Activated T-helper 1 cell treated with anti-CD3 and anti-CD28 coated beads, Interleukin-2, amount 50 U/mL, for 16 hours (primary cell): ENCODE measurements at places on chromosomes 5 and 9.

- no peak for DNase-seq
Measured at GRCh38 chr9:18182636-18183035, 291.3 kb upstream of the ADAMTSL1 start.

- no peak for DNase-seq
Measured at GRCh38 chr9:130027533-130028365, 15.2 kb downstream of the FNBP1 start.

- no peak for DNase-seq
Measured at GRCh38 chr9:16213781-16214515, 656.5 kb downstream of the BNC2 start.

DNA sequence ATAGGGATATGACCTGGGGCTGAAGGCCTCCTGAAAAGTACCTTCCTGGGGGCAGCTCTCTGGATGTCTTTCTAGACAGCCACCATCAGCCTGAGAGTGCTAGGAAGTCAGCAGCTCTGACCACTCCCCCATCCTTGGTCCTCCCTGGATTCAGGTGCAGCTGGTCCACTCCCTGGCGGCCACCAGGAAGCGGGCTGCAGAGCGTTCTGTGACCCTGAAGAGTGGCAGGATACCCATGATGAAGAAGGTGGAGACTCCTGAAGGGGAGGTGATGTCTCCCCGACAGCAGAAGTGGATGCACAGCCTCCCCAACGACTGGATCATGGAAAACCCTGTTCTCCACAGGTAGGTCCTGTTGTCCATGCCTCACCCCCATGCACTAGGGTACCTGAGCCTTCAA, 1.8 kb downstream of the CCDC180 start:
- DNase-seq: no peak

DNA sequence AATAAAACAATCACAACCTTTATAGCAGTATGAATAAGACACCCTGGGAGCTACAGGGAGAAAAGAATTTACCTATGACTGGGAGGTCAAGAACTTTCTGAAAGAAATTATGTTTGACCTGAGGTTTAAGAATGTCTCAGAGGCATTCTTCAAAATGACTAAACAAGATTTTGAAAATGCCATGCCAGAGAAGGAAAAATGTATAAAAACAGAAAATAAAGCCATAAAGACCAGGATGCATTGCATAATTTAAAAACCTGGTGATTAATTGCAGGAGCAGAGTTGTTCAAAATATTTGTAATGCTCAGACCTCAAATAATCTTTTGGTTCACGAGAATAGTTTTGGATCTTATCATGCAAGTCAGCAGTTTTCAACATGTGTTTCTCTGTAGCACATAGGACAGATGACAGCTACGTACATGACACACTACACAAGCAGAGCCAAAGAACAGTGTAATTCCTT, 954.7 kb upstream of the ARRDC3 start:
- DNase-seq: no peak

- DNase-seq: no peak
Measured at GRCh38 chr5:167485061-167485774, 806.2 kb upstream of the WWC1 start.

DNA sequence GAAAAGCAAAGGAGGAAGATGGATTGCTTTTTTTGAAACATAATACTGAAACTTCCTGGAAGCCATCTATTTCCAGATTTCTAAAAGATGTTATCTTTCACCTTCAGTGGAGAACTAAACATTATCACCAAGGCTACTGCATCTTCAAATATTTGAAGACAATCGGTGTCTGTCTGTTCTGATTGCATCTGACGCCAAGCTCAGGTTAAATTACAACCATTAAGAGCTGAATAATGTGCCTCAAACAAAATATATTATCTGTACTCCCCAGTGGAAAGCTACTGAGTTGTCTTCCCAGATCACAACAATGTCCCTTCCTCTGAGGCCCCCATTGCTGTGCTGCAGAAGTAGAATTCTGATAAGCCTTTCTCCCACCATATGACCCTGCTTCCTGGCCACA, 342.3 kb downstream of the PLK2 start:
- no peak for DNase-seq

- DNase-seq: no peak
Measured at GRCh38 chr5:130000460-130000859, 96.2 kb downstream of the CHSY3 start.

DNA sequence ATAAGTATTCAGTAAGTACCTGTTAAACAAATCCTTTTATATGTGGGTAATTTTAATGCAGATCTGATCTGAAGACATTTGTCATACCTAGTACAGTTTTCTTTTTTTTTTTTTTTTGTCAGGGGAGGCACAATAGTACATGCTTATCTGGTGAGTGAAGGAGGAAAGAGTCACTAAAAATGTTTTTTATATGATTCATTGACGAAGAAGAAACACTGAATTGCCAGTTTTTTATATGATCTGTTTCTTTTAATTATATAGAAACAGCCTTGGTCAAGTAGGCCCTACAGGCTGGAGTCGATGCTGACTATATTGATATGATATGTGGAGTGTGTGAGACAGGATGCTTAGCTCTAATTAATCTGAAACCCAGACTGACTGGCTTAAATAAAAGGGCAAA, 315.2 kb downstream of the PSAT1 start:
- DNase-seq: no peak

DNA sequence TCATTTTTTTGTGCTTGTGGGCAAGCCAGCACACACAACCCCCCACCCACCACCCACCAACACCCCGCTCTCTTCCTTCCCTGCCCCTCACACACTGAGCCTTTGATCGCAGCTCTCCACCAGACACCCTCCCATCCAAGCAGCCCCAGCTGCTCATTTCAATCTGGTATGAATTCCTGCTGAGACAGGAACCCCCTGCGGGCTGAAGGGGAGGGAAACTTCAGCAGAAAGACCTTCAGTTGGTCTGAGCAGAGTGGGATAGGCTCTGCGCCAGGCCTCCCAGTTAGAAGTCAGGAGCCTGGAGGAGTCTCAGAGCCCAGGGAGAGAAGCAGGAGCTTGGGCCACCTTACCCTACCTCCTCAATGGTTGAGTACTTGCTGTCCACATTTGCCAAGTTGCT, 7.2 kb downstream of the PCDHGC5 start:
- DNase-seq: no peak

GRCh38 chr9:14811844-14812243, 89.3 kb upstream of the CER1 start:
- no peak for DNase-seq

- DNase-seq: no peak
Measured at GRCh38 chr5:61618577-61618976, 286.5 kb downstream of the ZSWIM6 start.

GRCh38 chr5:95940758-95941682, 20.6 kb downstream of the ELL2 start:
- no peak for DNase-seq

- no peak for DNase-seq
Measured at GRCh38 chr9:76143834-76144233, 250.4 kb downstream of the RFK start.

- no peak for DNase-seq
Measured at GRCh38 chr5:43561356-43561755, 4.5 kb upstream of the PAIP1 start.

DNA sequence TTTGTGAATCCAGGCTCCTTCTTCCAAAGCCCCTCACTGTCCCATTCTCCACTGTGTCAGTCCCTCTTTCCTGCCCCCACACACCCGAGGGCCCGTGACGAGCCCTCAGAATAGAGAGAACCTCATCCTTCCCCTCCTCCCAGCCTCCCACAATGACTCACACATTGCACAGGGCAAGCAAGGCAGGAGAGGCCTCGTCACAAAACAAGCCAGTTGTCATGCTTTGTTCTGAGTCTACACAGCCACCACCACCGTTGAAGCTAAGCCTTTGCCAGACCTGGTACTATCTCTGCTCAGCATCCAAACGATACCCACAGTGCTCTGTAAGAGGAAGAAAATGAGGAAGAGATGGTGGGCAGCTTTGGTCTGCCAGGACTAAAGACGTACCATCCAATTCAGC, 142.2 kb upstream of the ZNF366 start:
- DNase-seq: no peak

- DNase-seq: no peak
Measured at GRCh38 chr9:107827304-107827703, 337.7 kb upstream of the KLF4 start.

GRCh38 chr5:127418367-127418766, 99.1 kb upstream of the PRRC1 start:
- no peak for DNase-seq

DNA sequence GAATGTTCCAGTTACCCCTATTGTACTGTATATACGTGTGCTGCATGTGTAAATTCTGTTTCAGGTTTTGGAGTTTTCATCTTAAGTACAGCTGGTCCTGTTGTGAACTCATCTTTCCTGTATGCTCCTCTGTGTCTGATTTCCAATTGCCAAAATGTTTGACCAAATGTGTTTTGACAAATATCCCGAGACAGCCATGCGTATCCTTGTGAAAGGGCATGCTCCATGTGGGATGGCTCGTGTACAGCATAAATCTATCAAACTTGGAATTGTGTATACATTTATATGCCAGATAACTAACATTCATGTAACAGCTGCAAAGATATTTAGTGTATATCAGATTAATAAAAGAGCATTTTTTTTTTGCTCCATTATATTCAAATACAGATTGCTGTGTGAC, 69.5 kb upstream of the IQGAP2 start:
- DNase-seq: no peak

GRCh38 chr5:78640662-78641474, 7.7 kb downstream of the LHFPL2 start:
- DNase-seq: no peak

- DNase-seq: no peak
Measured at GRCh38 chr5:93572608-93573353, 8.2 kb downstream of the NR2F1-AS1 start.

GRCh38 chr5:154826-155225, 36.5 kb upstream of the LRRC14B start:
- no peak for DNase-seq

DNA sequence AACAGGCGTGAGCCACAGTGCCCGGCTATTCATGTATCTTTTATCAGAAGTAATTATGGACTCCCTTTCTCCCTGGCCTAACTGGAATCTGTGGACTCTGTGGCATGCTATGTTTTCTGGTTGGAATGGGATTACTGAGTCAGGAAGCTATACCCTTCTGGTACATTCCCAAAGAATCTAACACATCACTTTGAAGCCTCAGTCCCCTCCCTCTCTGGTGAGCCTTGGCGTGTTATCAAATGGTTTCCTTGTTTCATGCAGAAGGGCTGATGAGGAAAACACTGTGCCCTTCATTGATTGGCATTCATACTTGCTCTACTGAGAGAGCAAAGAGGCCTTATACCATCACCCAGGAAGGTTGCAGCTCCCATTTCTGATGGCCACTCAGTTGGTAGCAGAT, 22.9 kb downstream of the C5orf15 start:
- DNase-seq: no peak

- DNase-seq: no peak
Measured at GRCh38 chr9:71245651-71246050, 124.2 kb upstream of the TRPM3 start.

GRCh38 chr9:129336130-129336528, 158.1 kb upstream of the IER5L start:
- no peak for DNase-seq

DNA sequence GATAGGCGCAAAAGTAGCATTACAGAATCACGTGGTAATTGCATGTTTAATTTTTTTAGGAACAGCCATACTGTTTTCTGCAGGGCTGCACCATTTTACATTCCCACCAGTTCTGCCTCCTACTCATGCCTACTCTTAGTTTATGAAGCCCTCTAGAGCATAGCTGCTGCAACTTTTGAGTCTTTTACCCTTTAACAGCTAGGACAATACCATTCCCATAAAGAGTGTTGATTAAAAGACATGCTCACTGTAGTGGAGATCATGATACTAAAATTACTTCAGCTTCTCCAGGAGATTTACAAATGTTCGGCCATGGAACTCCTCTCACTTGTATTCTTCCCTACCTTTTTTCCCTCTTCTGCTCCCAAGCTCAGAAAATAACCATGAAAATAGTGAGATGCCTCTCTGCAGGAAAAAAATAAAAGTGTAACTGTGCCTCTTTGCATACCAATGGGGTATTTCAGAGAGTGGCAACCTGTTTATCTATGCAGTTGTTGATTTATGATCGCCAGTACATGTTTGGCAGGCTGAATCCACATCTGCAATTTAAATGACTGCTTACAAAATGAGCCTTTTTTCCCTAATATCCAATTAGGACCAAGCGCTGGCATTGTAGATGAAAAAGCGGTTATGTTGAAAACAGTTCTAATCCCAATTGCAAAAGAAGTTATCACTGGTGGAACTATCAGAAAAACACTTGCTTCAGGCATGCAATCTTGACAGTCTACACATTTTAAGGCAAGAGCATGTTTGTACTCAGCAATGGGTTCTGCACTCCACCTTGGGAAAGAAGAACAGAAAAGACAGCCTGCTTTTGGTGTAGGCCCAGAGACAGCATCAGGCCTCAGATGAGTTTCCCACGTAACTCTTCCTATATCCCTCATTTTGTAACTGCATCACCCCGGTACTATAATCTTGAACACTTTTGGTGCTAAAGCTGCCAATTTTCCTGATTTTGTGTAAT, 131.1 kb downstream of the ADAMTSL1 start:
- DNase-seq: no peak

DNA sequence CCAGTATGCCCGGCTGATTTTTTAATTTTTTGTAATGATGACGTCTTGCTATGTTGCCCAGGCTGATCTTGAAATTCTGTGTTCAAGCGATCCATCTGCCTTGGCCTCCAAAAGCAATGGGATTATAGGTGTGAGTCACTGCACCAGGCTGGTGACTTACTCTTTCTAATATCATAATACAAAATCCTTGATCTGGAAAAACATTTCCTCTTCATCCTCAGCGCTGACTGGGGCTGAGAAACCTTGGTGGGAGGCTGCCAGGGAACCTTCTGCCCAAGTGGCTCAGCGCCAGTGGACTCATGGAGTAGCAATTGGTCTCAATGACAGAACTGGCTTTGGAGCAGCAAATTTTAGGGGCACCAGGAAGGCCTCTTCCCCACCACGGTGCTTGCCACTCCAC, 17.5 kb upstream of the SEMA4D start:
- no peak for DNase-seq

DNA sequence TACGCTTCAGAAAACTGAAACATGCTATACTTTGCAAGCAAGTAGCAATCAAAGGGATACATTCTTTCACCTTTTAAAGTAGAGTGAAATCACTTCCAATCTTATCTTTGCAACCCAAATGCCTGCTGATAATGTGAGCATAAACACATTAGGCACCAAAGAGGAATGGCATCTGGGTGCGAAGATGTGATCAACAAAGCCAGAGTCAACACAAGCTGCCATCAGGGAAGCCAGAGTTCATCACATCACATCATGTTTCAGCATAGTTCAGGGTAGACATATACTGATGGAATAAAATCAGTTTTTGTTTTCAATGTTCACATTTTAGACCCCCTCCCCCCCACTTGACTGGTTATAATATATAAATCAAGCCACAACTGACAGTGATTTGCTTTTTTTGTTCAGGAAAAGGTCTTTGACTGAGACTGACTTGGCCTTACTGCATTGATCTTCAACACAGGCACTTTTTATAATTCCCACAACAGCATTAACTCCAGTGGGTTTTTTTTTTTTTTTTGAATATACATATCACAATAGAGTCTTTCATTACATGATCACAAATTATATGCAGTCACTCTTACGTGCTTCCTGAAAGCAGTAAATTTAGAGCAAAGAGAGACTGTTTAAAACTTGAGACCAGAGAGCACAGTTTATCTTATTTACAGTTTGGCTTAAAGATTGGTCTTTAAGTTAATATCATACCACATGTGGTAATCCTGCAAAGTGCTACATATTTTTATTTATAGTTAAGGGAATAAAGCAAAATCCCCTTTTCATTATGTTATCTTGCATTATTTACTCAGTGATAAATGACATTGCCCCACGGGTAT, 20.3 kb downstream of the AOPEP start:
- DNase-seq: no peak

- no peak for DNase-seq
Measured at GRCh38 chr5:156497804-156498208, 170.8 kb downstream of the SGCD start.

- no peak for DNase-seq
Measured at GRCh38 chr5:41201082-41201772, 12.1 kb downstream of the C6 start.
